CD4-positive, alpha-beta T cell (primary cell): ENCODE measurements at places on chromosomes 4 and X. TPM values are rescaled to one million over a fixed set of nuclear protein-coding genes. Genes with fewer than 3 reads are reported as not detected.

GRCh38 chr4:31461421-31461820 is 741.3 kb downstream of the PCDH7 start:
- no peaks in the 10 kb centered on the region for H3K36me3 ChIP-seq
- DNase-seq, result no peak
- no peaks in the 10 kb centered on the region for H3K4me1 ChIP-seq
- no peaks in the 10 kb centered on the region for H3K27me3 ChIP-seq
- H3K4me3 ChIP-seq, result no peak overlapping the region

- H3K27me3 ChIP-seq, result no peaks in the 10 kb centered on the region
- H3K27ac ChIP-seq, result no peak overlapping the region
- no peaks in the 10 kb centered on the region for H3K36me3 ChIP-seq
- H3K4me1 ChIP-seq, result no peaks in the 10 kb centered on the region
Measured at GRCh38 chr4:111027526-111027925, 404.6 kb upstream of the PITX2 start.

DNA sequence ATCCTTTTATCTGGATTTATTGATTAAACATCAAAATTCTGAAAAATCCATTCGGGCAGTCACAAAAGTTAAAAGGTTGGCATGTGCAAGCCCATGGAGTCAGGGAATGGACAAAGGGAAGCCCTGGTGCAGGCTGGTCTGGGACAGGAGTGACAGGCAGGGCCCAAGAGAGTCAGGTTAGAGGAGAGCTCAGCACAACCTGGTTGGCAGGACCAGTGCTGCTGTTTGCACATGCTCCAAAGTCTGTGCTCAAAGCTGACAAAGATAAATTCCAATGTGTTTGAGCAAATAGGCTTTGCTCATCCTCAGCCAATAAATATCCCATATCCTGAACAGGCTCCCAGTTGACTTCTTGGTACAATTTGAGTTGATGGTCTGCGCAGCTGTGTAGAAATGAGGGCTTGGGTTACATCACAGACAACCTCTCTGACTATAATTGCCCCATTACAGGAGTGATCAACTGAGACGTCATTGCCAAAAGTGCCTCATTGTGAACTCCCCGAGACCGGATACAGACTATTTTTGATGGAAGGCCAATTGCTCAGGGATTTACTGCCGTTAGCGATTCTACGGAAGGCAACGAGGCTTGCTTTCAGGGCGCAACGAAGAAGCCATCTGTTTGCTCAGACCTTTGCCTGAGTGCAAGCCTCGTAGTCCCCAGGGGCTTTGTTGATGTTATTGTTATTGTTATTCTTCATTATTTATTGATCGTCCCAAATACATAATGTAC is 1008.1 kb upstream of the TENM3 start:
- no peaks in the 10 kb centered on the region for H3K27me3 ChIP-seq
- no peak for DNase-seq
- no peaks in the 10 kb centered on the region for H3K4me1 ChIP-seq
- no peak overlapping the region for H3K4me3 ChIP-seq
- no peak overlapping the region for H3K27ac ChIP-seq

DNA sequence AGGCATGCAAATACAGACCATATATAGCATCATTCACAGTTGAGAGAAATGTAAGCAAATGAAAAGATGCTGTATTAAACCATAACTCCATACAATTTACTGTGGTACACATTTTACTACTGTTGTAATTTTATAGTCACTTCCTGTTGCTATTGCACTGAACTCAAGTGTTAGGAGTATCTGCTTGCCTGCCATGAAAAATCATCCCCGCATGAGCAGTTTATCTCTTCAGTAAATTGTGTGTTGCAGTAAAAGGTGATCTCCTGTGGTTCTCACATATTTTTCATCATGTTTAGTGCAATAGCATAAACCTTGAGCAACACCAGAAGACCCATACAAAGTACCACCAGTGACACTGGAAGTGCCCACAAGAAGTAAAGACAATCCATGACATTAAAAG is 1153.4 kb downstream of the FAT4 start:
- H3K4me3 ChIP-seq, result no peak overlapping the region
- H3K27me3 ChIP-seq, result no peaks in the 10 kb centered on the region
- H3K36me3 ChIP-seq, result no peaks in the 10 kb centered on the region
- H3K4me1 ChIP-seq, result no peaks in the 10 kb centered on the region
- DNase-seq, result no peak

DNA sequence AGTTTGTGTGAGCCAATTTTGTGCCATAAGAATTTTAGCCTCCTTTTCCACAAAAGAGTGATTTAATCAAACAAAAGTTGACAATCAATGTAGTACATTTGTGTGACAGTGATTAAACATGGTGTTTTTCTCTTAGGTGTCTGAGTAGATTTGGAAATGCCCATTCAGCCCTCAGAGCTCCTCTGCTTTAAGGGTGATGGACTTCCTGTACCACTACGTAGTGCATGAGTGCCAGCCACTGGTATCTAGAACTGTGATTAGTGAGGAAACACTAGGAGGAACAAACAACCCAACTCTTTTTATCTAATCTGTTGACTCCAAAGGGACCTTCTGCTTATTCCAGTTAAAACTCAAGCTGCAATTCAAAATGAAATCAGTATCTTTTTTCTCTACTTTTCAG is 151.7 kb downstream of the SNCA start:
- H3K4me3 ChIP-seq, result no peak overlapping the region
- no peak overlapping the region for H3K27ac ChIP-seq
- DNase-seq, result no peak

DNA sequence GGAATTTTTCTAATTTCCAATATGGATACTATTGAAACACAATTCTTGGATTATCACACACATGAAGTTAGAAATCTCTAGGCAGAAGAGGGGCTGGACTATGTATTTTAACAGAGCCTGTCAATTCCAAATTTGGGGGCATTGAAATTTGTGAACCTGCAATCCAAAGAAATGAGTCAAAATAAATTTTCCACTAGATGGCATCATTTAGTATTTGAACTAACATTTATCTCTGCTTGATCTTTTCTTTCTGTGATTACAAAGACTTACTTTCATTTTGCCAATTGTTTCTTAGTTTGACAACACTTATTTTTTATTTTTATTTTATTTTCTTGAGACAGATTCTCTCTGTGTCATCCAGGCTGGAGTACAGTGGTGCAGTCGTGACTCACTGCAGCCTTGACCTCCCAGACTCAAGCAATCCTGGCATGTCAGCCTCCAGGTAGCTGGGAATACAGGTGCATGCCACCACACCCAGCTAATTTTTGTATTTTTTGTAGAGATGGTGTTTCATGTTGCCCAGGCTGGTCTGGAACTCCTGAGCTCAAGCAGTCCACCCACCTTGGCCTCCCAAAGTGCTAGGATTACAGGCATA is 2.7 kb upstream of the PYURF start:
- no peaks in the 10 kb centered on the region for H3K27me3 ChIP-seq
- peaks cover 2% of the 10 kb centered on the region for H3K36me3 ChIP-seq
- H3K4me3 ChIP-seq, result no peak overlapping the region
- DNase-seq, result no peak

DNA sequence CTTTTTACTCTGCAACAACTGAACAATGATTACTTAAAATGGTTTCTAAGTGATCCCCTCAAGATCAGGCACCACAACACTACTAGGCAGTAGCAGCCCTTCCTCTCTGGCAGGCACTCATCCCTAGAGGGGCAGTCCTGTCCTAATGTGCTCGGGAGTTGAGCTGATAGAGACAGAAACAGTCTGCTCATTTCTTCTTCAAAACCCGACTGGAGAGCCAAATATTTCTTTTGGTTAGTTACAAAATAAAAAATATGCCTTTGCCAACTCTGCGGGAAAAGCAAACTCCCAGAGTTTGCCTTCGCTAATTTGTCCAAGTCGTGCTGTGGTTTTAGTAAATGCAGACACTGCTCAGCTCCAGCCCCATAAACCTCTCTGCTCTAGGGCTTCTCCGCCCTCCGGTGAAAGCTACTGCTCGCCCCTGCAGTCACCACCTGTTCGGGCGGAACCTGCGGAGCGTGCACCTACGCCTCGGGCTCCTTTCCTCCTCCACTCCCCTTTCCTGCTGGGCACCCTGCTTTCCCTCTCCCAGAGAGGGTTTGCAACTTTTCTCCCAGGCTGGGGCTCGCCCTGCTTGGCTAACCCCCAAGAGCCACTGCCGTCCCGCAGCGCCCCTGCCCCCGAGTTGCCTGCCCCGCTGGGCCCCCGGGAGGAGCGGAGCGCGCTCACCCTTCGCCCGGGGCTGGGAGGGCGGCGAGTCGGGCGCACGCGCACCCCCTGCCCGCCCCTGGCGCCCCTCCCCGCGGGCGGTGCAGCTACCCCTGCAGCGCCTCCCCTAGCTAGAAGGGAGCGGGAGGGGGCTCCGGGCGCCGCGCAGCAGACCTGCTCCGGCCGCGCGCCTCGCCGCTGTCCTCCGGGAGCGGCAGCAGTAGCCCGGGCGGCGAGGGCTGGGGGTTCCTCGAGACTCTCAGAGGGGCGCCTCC is at the start of gene NPNT:
Gene NPNT, plus strand, starts transcription at position 812 of the 923 bp plus-strand sequence. CDS start 182 bp downstream, outside the sequence.
- H3K36me3 ChIP-seq, result no peaks in the 10 kb centered on the region
- no peak within 1 kb of the TSS for H3K4me3 ChIP-seq
- H3K27ac ChIP-seq, result no peak within 1 kb of the TSS
- DNase-seq, result no peak
- H3K27me3 ChIP-seq, result peaks cover 69% of the 10 kb centered on the region

GRCh38 chr4:147134536-147135210 is 189.0 kb upstream of the TTC29 start:
- H3K27me3 ChIP-seq, result no peaks in the 10 kb centered on the region
- H3K4me3 ChIP-seq, result no peak overlapping the region
- no peak overlapping the region for H3K27ac ChIP-seq
- no peak for DNase-seq
- no peaks in the 10 kb centered on the region for H3K36me3 ChIP-seq

DNA sequence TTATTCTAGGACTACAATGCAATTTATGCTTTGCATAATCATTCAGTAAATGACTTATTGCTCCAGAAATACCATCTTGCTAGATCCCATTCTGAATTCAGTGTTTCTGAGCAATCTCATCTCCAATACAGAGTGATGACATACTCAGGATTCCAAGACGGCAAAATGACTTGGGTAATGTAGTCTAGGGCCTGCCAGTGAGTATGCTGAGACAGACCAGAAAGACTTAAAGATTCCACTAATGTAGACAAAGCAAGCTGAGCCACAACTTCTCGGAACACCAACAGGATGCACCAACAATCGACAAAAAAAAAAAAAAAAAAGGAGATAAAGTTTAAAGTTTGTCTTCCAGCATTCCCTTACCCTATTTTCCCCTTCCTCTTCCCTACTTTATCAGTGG is 919 bp upstream of the SEC24B start:
- H3K27me3 ChIP-seq, result no peaks in the 10 kb centered on the region

The MAGEA6 gene
- total RNA-seq, result not detected

The TMSB15A gene
- not detected for total RNA-seq

The FGF13 gene
- not detected for total RNA-seq

The GAR1 gene
- 9.6 TPM for total RNA-seq

The COX7B gene
- 117 TPM for total RNA-seq

The ZGRF1 gene
- total RNA-seq, result 11.3 TPM
